ENCODE measurements at places on chromosomes 16 and 17.

GRCh38 chr16:1863681-1864460 is 8.1 kb downstream of the MEIOB start:
- no peak for DNase-seq

- DNase-seq, result peak; percentile 67
These were observed 23.4 kb downstream of the GJD3 start for GRCh38 chr17:40340880-40341807.

- no peak for DNase-seq
These were observed 14.1 kb downstream of the TMC5 start for GRCh38 chr16:19431636-19432340.

GRCh38 chr17:38498353-38498752 is 70.1 kb downstream of the ARHGAP23 start:
- DNase-seq, result no peak

DNA sequence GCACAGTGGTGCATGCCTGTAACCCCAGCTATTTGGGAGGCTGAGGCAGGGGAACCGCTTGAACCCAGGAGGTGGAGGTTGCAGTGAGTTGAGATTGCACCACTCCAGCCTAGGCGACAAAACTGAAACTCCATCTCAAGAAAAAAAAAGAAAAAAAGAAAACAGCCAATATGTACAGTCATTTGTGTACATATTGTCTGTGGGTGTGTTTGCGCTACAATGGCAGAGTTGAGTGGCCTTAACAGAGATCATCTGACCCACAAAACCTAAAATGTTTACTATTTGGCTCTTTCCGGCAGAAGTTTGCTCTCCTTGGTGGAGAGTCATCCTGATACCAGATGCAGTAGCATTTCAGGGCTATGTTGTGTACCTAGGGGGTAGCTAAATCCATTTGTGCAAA is 57.9 kb downstream of the ARSG start:
- DNase-seq, result no peak

GRCh38 chr17:77420804-77421629 is 280.2 kb downstream of the SEC14L1 start:
- DNase-seq, result no peak

GRCh38 chr17:33864758-33865229 is 390.3 kb upstream of the CCL2 start:
- DNase-seq, result no peak

DNA sequence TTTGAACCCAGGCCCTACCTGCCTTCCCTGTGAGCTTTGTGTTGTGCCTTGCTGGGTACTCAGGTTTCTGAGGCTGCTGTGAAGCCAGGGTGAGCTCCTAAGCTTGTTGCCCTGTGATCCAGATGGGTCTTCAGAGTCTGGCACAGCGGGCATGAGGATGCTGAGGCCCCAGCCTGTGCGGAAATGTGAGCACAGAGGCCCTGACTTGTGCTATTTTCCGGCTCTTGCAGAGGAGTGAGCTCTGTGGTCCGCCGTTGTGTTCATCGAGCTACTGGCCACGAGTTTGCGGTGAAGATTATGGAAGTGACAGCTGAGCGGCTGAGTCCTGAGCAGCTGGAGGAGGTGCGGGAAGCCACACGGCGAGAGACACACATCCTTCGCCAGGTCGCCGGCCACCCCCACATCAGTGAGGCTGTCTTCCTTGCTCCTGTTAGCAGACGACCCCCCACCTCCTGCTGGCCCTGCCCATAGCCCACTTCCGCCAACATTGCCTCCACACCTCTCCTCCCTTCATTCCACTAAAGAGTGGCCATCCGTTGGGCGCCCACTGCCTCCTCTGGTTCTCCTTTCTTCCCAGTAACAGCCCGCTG is 2.7 kb downstream of the PHKG2 start:
- no peak for DNase-seq

DNA sequence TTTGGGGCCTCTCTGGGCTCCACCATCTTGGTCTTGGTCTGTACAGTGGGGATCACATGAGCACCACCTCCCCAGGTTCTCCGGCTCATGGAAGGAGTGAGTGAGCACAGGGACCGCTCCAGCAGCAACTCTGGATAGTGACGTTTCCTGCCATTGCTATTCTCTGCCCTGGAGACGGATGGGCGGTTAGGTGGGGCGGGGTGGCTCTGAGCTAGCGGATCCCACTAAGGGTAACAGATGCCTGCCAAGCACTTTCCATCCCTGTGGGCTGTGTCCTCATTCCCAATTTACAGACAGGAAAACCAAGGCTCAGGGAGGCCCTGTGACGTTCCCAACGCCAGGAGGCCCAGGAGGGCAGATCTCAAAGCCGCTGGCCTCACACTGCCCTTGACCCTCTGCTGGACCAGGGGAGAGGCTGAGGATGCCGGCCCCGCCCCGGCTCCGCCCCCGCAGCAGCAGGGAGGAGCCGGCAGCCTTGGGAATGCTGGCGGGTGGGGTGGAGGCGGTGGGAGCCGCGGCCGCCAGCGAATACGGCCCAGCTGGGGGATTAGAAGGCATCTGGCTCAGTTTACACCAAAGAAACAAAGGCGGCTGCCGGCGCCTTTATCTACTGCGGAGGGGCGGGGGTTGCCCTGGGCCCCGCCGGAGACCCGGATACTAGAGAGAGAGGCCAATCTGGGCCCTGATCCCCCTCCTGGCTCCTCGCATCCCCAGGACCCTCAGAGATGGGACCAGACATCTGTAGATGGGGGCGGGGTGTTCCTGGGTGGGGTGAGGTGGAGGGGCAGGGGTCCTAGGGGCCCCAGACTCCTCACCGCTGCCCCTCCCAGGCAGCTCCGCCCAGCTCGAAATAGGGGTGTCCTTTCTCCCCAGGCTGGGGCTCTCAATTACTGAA is 122.3 kb upstream of the CIBAR2 start:
- no peak for DNase-seq

GRCh38 chr16:85028685-85029407 is 1.3 kb downstream of the KIAA0513 start:
- DNase-seq, result no peak

GRCh38 chr17:79923974-79924638 is 84.9 kb upstream of the CBX4 start:
- DNase-seq, result no peak

DNA sequence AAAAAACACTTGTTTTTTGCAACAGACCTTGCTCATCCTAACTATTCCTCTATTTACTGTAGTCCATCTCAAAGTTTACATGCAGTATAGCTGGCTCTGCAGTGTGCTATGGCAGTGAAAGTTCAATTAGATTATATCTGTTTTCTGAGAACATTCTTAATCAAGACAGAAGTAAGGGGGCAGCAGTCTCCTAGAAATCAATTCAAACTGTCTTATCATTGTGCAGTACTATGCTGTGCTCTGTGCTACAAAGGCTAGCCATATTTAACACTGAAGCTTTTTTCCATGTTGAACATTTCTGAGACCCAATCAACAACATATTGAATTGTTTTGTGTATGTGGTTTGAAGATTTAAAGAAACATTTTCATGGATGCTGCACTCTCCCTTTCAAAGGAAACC is 11.4 kb downstream of the NETO2 start:
- no peak for DNase-seq

GRCh38 chr16:83744441-83744981 is 63.3 kb upstream of the HSBP1 start:
- no peak for DNase-seq

GRCh38 chr16:84179612-84180320 is 7.1 kb downstream of the TAF1C start:
- no peak for DNase-seq

- DNase-seq, result no peak
These were observed 9.7 kb downstream of the ENPP7 start for GRCh38 chr17:79740413-79740812.

GRCh38 chr17:36529121-36529520 is 5.5 kb downstream of the MYO19 start:
- DNase-seq, result no peak

DNA sequence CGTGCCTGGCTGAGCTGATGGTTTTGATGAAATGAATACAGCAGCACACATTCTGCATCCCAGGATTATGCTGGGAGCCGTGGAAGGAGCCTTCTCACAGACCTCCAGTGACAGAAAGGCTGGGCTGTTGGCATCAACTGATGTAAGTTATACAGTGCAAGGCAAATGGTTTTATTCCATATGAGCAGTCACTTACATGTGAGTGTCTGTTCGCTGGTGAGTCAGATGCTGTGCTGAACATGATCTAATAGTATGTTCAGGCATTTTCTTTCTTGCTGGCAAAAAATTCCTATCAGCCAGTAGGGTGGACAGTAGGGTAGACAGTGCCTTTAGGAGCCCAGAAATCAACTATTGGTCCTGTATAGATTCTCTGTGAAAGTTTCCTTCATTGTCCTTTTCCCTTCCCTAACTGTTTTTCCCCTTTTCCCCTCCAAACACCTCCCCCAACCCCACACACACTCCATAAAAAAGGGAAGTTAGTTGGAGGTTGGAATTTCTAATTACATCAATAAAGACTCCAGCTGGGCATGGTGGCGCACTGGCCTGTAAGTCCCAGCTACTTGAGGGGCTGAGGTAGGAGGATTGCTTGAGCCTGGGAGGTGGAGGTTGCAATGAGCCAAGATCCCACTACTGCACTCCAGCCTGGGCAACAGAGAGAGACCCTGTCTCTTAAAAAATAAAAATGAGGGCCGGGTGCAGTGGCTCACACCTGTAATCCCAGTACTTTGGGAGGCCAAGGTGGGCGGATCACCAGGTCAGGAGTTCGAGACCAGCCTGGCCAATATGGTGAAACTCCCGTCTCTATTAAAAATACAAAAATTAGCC is 36.2 kb downstream of the LDHD start:
- no peak for DNase-seq

- no peak for DNase-seq
These were observed 35.8 kb upstream of the BCAS3 start for GRCh38 chr17:60641810-60642220.

DNA sequence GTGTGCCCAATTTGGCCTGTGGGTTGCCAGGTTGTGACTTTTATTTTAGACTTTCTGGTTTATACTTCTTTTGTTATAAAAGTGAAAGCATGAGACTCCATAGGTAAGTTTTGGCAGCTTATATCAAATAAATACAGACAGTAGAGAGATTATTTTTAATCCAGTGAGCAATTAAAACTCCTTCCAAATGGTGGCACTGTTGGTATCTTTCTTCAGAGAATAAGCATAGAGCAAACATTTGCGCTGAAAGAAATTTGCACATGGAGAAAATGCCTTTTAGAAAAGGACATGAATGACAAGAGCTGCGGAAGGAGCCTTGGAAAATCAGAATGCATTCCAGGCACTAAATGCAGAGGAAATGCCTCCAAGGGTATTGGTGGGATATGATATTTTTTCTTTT is 46.1 kb upstream of the DNAJA2 start:
- DNase-seq, result no peak

DNA sequence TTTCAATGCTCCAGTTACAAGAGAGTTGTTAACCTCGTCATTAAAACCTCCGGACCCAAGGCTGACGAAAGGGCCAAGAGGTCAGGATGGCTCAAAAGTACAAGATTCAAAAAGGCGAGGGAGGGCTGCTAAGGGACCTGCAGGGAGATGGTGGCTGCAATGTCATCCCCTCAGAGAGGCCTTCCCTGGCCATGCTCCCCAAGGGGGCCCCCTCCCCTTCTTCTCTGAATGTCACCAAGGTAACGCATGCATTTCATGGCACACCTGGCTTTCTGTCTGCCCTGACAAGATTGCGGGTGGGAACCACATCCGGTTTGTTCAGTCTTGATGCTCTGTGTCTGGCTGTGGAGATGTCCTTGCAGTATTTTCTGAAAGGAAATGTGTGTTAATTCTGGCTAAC is 89.9 kb downstream of the C16orf78 start:
- no peak for DNase-seq

- no peak for DNase-seq
These were observed 40.4 kb downstream of the PITPNC1 start for GRCh38 chr17:67417507-67417906.

- DNase-seq, result no peak
These were observed 77.9 kb upstream of the LGALS9 start for GRCh38 chr17:27553019-27553511.

All from omental fat pad (tissue), 4 donors.